ENCODE measurements at places on chromosomes 3 and 15. TPM values are rescaled to one million over a fixed set of nuclear protein-coding genes. Genes with fewer than 3 reads are reported as not detected.

Gene ERICH6
- 0.06 TPM for total RNA-seq

Gene FBXO40
- total RNA-seq, result not detected

DNA sequence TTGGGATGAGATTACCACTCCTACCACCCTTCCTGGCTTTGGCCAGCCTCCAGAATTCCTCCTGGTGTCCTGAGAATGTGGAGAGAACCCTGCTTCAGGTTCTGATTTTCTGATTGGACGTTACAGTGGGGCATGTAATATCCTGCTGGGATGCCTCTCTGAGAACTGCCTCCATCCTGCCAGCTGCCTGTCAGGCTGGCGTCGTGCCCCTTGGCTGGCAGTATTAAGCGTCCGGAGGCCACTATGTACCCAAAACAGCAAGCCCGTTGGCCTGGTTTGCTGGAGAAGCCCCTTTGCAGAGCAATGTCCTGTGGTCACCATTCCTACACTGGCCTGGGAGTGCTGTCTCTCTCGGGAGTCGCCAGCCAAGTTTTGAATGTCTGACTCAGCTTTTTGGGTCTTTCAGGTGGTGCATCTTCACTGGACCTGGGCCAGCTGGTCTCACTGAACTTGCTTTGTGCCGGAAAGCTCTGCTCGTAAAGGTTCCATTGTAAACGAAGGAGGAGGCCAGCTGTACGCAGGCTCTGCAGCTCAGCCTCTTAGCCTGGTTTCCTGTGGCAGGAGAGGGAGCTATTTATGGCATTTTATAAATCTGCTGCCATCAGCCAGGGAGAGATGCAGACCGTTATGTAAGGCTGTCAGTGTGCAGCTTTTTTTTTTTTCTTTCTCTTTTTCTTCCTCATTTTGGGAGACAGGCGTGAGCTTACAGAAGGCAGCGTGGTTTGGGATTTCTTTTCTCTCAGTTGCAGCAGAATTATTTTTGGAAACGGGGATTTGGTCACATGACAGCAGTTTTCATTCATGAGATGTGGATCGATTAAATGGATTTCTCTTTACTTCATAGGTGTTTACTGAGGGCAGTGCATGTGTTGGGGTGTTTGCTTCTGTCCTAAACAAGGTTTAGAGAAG is 19.0 kb upstream of the TRAK1 start:
- DNase-seq, result peak; percentile 84

DNA sequence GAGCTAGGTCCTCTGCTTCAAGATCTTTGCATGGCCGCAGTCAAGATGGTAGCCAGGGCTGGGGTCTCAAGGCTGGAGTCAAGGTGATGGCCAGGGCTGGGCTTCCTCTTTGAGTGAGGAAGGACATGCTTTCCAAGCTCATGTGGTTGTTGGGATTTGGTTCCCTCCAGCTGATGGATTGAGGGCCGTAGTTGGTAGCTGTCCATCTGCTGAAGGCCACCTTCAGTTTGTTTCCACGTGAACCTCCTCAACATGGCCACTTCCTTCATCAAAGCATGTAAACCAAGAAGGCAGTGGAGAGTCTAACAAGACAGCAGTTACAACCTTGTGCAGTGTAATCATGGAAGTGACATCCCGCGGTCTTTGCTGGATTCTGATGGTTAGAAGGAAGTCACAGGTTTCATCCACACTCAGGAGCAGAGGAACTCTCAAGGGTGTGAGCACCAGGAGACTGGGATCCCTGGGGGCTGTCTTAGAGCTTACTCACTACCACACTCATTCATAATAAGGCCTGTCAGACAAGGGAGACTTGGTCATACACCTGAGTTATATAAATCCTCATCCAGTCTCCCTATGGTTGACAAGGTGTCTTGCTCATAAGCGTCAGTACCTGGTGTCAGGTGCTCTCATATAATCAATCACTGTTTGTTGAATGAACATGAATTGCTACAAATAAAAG is 42.1 kb downstream of the ABHD5 start:
- no peak for DNase-seq

- DNase-seq, result peak; percentile 43
Measured at GRCh38 chr3:167626490-167626889, 27.3 kb downstream of the WDR49 start.

Gene ANKRD63
- total RNA-seq, result 0.37 TPM

GRCh38 chr3:191066669-191067068 is 132.4 kb upstream of the OSTN start:
- DNase-seq, result peak; percentile 28

Gene OR5K2
- not detected for total RNA-seq

DNA sequence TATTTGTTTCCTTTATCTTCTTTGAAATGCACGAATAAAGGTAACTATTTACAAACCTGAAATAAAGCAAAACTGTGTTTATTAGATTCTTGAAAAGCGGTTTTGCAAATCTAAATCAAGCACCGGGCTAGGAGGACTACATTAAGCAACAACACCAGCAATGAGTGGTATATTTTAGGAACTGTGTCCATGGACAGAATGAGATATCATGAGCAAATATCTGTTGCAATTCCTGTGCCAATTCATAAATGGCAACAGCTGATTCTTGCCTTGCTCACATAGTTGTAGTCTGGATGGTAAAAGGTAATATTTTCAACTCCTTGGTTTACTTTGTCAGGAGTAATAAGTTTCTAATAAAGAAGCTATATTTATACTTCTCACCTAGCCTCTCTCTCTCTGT is 403.3 kb downstream of the LPP start:
- no peak for DNase-seq

DNA sequence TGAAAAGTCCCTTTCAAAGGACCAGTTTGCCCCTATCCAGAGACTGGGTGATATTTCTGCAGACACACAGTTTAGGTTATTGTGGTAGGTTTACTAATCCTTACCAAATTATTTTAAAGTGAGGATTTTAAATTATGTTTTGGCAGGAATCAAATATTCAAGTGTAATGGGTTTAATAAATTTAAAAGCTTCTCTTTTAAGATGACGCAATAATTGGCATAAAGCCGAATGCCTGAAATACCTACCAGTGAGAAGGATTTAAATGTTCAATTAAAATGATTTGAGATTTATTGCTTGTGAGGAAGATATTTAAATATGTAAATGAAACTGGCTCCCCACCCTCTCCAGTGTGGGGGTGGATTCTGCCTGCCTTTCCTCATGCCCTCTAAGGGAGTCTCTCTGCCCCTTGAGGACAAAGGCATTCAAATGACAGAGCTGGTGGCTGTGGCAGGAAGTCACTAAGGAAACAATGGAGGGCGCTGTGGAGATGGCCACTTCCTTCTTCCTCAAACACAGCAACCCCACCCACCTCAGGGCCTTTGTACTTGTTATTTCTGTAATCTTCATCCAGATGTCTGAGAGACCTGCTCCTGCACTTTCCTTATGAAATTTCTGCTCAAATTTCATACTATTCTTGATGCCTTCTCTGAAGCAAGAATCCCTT is 131.7 kb downstream of the TNIK start:
- DNase-seq, result peak; percentile 71

Gene MLF1
- total RNA-seq, result 43.8 TPM

DNA sequence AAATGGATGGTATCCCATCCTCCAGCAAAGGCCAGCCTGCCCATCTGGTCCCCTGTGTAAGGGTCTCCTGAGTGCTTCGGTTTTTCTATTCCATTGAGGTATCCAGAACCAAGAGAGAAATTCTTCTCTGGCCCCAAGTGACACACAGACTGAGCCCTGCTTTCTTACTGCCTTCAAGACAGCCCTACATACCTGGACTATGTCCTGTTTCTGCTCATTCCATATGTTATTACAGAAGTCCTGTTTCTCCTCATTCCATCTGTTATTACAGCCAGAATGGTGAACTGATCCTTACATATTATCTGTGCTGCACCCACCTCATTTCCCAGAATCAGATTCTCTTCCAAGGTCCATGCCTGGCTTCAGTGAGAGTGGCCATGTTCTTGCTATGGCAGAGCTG is 115.2 kb downstream of the DCLK3 start:
- no peak for DNase-seq

GRCh38 chr3:193962986-193963685 is 172.8 kb upstream of the HES1 start:
- no peak for DNase-seq

DNA sequence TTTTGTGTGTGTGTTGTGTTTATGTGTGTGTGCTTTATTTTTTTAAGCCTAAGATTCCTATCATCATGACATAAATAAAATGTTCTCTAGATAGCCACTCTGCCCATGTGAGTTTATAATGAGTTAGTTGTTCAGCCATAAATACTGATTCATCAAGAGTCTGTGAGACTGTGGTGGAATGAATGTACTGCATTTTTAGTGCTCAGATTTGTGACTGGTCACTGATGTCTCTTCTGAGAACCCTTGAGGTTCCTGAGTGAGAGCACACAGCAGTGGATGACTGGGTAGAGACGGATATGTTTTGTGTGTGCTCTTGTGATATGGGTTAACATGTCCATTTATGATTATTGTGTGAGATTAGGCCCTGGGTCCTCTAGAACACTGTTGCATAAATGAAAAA is 51.2 kb downstream of the SETD5 start:
- no peak for DNase-seq
